ENCODE measurements at places on chromosomes 4 and X.

GRCh38 chr4:128582427-128582870 is 227.1 kb upstream of the JADE1 start:
- no peak for DNase-seq

GRCh38 chr4:45946699-45947098 is 177.2 kb downstream of the GABRG1 start:
- no peak for DNase-seq

GRCh38 chr4:5222047-5222446 is 170.8 kb downstream of the STK32B start:
- no peak for DNase-seq

- no peak for DNase-seq
Measured at GRCh38 chr4:120720354-120720934, 202.1 kb downstream of the PRDM5 start.

DNA sequence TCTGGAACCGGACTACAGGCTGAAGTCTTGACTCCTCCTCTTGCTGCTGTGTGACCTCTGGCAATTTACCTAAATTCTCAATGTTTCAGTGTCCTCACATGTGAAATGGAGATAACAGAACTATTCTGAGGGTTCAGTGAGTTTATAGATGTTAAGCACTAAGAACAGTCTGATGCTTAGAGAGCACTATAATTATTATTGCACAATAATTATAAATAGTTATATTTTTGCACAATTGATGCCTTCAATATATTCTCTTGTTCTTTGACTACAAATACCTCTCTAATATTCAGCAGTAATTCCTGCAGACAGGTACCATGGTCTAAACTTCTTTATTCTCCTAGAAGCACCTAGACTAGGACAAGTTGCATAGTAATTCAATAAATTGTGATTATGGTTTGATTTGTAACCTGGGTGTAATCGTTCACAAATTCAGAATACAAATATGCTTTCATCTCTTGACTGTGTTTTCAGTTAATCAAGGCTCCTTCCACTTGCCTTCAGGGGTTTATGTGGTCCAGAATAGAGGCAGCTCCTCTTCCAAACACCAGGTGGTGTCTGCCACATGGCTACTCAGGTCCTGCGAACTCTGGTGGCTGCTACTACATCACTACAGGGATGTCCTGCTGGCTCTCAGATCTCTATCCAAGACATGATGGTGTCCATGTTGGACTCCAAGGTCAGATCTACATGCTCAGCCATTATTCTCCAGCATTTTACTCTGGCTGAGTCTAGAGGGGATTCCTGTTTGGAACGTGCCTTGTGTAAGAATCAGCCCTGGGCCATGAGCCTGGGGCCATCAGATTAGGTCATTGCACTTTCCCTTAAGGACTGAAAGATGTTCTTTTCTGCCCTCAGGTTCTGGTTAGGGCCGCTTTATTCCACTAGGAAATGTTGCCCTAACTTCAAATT is 103.4 kb downstream of the QRFPR start:
- DNase-seq = no peak

- no peak for DNase-seq
Measured at GRCh38 chr4:137659431-137659830, 127.1 kb upstream of the PCDH18 start.

DNA sequence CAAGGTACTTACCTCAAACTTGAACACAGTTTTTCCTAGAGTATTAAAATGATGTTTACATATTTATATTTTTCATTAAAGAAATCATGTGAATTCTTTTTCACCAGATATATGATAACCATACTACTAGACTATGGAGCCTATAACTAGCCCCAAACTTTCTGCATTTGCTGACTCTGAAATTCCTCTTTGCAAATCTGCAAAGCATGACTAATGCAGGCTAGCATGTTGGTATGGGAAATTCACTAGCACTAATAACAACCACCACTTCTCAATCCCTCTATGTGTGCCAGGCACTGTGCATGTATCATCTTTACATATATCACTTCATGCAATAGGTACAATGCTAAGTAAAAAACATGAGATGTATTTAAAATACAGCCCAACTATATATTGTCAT is 51.1 kb downstream of the SLC10A7 start:
- DNase-seq = no peak

DNA sequence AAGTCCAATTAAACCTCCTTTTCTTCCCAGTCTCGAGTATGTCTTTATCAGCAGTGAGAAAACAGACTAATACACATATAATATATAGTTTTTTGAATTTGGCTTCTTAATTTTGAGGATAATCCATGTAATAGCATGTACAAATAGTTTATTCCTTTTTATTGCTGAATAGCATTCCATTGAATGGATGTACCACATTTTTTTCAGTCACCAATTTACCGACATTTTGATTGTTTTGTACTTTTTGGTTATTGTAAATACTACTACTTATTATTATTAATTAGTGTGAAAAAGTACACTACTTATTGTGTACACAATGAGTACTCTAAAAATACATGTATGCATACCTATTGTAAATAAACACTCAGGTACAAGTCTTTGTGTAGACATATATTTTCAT is 42.3 kb upstream of the ANXA10 start:
- DNase-seq = no peak

DNA sequence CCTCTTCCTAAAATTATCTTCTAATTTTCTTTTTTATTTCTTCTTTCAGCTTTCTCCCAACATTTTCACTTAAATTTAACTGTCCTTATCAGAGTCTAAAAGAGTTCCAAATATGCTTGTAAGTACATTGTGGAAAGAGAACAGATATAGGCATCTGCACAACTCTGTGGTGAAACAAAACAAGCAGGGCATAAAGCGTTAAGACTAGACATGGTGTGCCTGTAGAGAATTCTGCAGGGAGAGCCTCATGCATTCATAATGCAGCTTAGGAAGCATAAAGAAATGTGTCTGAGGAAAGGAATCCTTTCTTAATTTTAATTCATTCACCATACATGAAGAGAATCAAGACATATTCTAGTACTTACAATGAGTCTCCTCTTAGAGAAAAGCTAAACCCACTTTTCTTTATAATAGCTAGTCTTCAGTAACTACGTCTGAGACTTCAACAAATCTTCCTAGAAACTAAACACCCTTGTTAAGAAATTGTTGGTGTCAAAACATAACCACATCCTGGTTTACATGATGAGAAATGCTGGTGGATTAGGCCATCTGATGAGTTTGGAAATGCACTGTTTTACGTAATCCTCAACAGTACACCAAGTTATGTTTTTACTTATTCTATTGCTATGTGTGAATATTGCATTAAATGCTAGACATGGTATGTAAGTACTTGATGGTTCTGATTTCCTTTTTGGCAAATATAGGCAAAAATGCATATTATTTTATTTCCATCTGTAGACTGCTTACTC is 307.8 kb upstream of the GIMD1 start:
- no peak for DNase-seq

DNA sequence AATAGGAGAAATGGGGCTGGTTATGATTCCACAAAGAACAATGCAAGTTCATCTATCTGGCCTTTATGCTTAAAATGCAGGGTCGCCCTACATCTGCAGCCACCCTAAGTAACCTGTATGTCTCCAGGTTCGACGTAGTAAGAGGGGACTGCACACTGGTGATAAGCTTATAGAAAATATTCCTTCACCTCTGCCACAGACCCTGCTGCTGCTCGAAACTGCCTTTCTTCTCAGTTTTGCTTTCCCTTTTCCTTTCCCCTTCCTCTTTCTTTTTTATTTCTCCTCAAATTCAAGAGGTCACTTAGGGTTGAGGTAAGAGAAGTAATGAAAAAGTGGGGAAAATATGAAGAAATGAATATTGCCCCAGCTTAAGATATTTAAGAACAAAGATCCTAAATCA is 123.5 kb downstream of the DCHS2 start:
- DNase-seq = no peak

GRCh38 chr4:100889898-100890297 is 372.1 kb upstream of the EMCN start:
- DNase-seq = no peak

- DNase-seq = no peak
Measured at GRCh38 chr4:168565130-168565529, 68.3 kb downstream of the PALLD start.

DNA sequence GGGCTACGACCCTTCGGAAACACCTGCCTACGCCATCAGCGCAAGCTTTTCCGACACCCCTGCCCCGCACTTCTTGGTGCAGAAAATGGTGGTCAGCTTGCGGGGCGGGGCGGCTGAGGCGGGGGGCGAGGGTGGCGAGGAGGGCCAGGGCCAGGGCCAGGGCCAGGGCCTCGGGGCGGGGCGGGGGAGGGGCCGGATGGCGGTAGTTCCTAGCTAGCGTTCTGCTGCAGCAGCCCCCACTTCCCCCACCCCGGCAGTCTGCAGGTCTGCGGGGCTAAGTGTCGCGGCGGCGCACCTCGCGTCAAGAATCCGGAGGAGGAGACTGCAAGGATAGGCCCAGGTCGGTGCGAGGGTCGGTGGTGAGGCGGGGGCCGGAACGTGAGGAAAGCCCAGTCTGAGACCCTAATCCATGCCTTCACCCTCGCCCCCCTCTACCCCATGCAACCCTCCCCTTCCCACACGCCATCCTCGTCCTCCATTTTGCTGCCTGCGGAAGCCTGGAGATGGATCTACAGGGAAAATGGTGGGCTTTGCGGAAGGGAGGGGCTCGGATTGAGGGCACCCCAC is 600 bp downstream of the BEX4 start:
- peak; percentile 42 for DNase-seq

DNA sequence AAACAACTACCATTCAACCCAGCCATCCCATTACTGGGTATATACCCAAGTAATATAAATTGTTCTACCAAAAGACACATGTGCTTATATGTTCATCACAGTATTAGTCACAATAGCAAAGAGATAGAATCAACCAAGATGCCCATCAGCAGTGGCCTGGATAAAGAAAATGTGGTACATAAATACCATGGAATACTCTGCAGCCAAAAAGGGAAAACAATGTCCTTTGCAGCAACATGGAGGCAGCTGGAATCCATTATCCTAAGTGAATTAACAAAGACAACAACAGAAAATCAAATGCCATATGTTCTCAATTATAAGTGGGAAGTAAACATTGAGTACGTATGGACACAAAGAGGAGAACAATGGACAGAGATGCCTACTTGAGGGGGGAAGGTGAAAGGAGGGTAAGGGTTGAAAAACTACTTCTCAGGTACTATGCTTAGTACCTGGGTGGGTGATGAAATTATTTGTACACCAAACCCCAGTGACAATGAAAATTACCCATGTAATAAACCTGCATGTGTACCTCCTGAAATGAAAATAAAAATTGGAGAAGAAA is 632.1 kb upstream of the AADAT start:
- DNase-seq = no peak

DNA sequence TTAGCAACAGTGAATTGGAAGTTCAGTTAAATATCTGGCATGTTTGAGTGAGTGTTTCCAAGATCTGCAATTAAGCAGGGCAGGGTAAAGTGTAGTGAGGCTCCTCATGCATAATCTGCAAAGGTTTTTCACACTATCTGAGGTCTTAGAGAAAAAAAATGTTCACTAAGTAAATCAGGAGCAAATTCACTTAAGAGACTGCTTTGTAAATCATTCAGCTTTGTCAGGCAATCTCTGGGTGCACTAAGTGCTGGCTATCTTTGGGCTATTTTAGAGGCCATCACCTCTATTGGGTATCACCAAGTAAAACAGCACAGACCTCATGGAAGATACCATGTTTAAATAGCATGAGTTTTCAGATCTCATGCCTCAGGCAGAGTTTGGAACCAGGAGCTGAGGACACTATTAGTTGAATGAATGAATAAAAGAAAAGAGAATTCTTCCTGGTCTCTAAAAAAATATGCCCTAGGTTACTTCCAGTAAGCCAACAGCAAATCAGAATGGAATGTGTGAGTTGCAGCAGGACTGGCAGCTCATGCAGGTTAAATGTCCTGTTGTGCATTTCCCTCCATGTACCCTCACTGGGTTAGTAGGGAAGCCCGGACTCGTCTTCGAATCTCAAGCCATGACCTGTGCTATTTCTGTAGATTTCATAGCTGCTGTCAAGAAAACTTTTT is 195.3 kb downstream of the KCNIP4 start:
- DNase-seq = no peak

DNA sequence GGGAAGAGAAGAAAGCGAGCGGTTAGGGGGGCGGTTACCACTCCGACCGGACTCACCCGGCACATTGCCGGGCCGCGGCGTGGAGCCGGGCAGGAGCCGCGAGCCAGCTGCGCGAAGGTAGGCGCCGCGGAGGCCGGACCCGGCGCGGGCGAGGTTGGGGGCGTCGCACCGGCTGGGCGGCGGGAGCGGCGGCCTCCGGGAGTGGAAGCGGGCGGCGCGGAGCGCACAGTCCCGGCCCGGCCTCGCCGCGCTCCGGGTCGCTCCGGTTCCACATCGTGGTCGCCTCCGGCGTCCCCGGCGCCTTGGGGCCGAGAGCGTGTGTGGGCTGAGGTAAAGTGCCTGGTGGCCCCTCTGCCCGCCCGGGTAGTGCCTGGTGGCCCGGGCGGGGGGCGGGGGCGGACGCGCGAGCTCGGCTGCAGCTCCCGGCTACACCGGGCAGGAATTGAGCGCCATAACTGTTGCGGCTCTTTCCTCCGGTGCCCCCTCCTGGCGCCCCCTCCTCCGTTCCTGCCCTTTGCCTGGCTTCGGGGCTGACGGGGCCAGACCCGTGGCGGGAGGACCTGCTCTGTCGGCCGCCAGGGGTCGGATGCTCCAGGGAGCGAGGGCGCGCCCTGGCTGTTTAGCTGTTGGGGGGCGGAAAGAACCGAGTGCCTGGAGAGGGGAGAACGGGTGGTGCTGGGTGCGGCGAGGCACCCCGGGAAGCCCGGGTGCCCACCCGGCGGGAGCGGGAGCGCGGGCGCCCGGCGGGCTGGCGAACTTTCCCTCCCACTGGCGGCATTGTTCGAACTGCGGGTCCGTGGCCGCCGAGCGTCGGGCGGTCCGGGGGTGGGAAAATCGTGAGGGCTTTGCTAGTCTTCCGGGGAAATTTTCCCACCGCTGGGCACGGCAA is 626 bp downstream of the JADE3 start:
- peak; percentile 55 for DNase-seq

GRCh38 chr4:174005422-174005821 is 278.0 kb downstream of the FBXO8 start:
- DNase-seq = no peak

DNA sequence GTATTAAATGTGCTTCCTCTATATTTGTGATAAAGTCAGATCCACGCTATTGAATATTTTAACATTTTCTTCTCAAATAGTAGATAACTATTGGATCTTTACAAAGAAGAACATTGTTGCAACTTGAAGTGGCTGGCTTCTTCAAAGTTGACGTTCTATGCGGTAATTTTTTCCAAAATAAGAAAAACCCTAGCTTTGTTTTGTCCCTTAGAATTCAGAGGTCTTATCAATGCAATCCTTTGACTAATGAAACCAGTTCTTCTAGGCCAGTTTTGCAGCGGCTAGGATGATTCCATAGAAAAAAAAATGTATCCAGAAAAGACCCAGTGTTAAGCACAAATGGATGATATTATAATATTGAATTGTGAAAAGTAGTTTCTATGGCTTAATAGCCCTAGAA is 89.6 kb downstream of the ANTXR2 start:
- DNase-seq = no peak

DNA sequence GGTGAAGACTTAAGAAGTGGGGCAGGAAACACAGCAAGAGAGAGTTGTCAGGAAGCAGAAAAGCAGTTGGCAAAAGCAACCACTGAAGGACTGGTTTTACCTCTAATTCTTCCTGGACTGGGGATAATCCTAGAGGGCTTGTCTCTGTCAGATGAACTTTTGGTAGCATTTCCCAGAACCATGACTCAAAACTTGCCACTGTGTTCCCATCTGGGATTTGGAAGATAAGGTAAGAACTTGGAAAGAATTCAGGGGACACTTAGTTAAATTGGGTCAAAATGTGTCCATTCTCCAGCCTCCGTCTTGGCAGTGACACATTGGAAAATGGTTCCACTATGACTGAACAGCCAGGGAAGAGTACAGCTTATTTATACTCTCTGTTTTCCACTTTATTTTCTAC is 55.7 kb downstream of the CD38 start:
- no peak for DNase-seq
